ENCODE measurements at places on chromosomes 5 and 9. TPM values are rescaled to one million over a fixed set of nuclear protein-coding genes. Genes with fewer than 3 reads are reported as not detected.

- no peak for DNase-seq
Measured at GRCh38 chr5:17267106-17267505, 49.7 kb downstream of the BASP1 start.

GRCh38 chr5:107284822-107285525, 385.8 kb downstream of the EFNA5 start:
- DNase-seq: no peak

DNA sequence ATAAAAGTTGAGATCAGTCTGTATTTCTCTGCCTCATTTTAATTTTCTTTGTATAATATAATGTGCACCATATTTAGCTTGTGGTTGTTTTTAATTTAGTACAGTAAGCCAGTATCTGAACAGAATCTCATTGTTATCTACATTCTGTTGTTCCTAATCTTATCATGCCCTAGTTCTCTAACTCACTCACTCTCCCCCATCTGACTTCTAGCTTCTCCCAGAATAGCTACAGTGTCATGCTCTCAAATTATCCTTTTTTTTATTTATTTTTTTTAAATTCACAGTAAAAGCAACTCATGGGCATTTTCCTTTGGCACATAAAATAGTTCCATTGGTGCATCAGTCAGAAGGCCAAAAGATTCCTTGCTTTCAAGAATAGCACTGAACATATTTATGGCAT, 156.6 kb downstream of the TRPM3 start:
- DNase-seq: no peak

DNA sequence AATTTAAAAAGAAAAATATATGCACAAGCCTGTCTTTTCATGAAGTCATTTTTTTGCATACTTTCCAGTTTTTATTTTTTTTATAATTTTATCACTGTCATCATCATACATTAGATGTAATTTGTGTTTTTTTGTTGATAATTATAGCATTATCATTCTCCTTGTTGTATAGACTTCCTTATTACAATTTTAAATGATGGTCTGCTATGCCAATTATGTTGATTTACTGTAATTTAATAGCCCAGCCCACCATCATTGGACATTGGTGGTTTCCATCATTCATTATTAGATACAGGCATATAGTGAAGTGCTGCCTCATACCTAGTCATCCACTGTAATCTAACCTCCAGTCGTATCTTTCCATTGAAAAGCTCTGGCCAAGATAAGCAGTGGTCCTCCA, 3.8 kb upstream of the TJP2 start:
- no peak for DNase-seq

GADD45G gene
- 1.4 TPM for total RNA-seq
